ENCODE measurements at places on chromosomes 2 and 18. TPM values are rescaled to one million over a fixed set of nuclear protein-coding genes. Genes with fewer than 3 reads are reported as not detected.

GRCh38 chr2:202716953-202717597 lies 82.3 kb downstream of the FAM117B start:
- no peak for DNase-seq

Gene NFE2L2
- total RNA-seq = 53.0 TPM

Gene NEU4
- total RNA-seq = not detected

DNA sequence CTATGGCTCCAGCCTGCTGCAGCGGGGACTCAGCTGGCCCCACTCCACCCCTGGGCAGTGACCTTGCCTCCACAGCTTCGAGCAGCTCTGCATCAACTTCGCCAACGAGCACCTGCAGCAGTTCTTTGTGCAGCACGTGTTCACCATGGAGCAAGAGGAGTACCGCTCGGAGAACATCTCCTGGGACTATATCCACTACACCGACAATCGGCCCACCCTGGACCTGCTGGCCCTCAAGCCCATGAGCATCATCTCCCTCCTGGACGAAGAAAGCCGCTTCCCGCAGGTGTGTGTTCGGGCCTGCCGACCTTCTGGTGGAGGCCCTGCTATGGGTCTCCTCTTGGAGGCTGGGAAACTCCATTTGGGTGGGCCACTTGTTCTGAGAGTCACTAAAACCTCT lies 48.6 kb downstream of the MYO7B start:
- DNase-seq = no peak

DNA sequence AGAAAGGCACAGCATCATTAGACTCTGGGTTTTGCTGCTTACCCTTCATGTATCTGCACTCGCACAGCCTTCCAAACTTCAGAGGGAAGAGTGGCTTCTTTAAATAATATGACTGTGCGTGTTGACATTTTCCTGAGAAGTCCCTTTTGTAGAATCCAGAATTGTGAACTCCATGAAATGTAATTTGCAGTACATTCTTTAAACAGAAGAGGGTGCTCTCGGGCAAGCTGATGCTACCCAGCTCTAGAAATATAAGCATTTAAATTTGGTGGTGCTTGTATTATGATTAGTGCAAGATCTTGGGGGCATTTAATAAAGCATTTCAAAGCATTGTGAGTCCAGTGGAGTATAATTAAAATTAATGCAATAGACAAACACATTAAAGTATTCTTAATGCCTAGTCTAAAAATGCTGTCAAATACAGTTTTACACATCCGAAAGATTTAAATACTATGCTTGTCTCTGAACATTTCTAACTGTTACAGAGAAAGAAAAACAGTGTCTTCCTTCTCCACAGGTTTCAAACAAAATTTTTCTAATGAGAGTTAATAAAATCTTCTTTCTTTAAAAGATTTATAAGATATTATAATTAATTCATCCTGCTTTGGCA lies 17.3 kb upstream of the GTF2A1L start:
- DNase-seq = no peak

Gene MTX2
- total RNA-seq = 52.2 TPM

- no peak for DNase-seq
Measured at GRCh38 chr18:59272891-59273758, at the start of gene RAX. Gene RAX (minus strand): TSS chr18:59273454. CDS start chr18:59273206, 248 bp downstream.

Gene GPAT2
- total RNA-seq = 1.7 TPM

GRCh38 chr2:214651451-214651850 lies 158.0 kb downstream of the BARD1 start:
- DNase-seq = no peak

GRCh38 chr2:154289870-154290269 lies 408.6 kb upstream of the KCNJ3 start:
- DNase-seq = no peak

DNA sequence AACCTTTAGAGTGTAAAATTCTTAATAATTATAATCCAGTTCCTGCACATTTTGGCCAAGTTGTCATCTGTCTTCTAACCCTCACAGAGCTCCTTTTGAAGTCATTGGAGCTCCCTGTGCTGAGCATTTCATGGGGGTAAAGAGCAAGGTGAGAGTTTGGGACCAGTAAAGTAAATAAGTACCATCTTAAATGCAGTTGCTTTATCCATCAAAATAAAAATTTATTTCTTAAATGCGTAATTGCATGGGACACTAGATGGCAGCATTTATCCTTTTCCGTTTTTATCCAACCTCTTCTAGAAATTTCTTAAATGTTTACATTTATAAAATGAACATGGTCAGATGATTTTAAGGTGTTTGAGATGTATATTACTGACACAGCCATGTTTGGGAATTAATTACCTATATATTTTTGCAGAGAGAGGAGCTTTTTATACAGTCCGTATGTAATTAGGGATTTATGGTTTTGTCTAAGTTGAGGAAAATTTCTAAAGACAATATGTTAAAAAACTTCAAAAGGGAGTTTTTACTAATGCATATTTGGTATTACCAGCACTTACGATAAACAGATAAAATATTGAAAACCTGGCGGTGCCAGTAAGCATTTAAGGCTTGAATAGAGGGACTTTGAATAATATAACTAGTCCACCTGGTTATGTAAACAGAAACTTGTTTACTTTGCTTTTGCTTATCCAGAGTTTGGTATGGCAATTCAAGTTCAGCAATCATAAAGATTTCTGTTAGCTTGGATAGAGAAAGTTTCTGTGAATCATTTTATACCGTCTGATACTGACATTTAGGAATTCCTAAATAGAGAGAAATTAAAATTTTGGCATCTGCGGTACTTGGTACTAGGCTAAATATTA lies 54.5 kb downstream of the ACSL3 start:
- DNase-seq = no peak

- no peak for DNase-seq
Measured at GRCh38 chr2:3147651-3148530, 229.7 kb downstream of the EIPR1 start.

- no peak for DNase-seq
Measured at GRCh38 chr2:99433340-99433739, 56.5 kb downstream of the REV1 start.

GRCh38 chr2:222538535-222538934 lies 114.2 kb downstream of the SGPP2 start:
- DNase-seq = no peak

Gene MYCN
- total RNA-seq = 0.51 TPM

Gene STAMBP
- total RNA-seq = 37.5 TPM

Gene VAMP8
- 86.5 TPM for total RNA-seq
